GDM1 (cell line): ENCODE measurements at places on chromosomes 6 and 20.

- DNase-seq, result no peak
Measured at GRCh38 chr20:61765871-61766654, 299.6 kb downstream of the TAF4 start.

GRCh38 chr20:12321736-12322135, 404.0 kb downstream of the BTBD3 start:
- DNase-seq, result no peak

- no peak for DNase-seq
Measured at GRCh38 chr6:38792356-38792755, 77.2 kb downstream of the DNAH8 start.

GRCh38 chr20:50567860-50568548, 57.8 kb downstream of the PTPN1 start:
- no peak for DNase-seq

DNA sequence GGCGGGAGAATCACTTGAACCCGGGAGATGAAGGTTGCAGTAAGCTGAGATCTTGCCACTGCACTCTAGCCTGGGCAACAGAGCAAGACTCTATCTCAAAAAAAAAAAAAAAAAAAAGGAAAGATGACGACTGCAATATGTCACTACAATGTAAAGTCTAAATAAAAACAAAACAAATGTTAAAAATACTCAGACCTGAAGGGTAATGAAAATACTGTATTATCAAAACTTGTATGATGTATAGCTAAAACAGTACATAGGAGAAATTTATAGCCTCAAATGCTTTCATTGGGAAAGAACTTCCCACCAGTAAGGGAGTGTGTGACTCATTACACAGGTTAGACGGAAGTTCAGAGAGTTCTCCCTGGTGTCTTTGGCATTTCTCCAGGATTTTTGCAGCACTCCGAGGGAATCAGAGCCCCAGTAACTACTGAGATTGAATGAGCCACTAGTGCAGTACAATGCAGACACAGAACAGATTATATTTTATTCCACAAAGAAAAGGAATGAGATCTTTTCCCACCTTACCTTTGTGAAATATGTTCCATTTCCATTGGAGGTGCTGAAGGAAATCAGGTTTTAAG, 12.5 kb upstream of the RALGAPB start:
- DNase-seq, result no peak

GRCh38 chr6:113120224-113120581, 736.9 kb upstream of the MARCKS start:
- no peak for DNase-seq

DNA sequence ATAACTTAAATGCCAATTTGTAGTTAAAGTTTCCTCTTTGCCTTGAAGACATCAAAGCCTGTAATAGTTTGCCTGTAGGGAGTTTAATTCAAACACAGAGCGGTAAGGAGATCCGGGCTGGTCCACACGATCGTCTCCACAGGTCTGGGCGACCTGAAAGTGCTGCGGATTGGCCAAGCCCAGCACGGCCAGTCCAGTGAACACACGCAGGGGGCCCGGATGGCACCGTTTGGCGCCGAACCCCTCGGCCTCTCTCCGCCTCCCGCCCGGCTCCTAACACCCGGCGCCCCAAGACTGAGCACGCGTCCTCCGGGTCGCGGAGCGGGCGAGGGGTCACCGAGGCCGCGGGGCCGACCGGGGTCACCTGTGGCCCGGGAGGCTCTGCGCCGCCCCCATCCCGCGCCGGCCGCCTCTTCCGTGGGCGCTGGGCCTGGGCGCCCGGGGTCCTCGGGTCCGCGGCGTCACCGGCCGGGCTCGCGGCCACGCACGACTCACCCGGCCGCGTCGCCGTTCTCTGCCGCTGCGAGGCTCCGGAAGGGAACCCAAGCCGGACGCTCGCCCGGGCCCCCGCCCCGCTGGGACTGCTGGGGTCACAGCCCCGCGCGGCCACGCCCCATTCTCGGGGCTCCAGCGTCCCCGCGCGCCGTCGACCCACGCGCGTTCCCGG, 481 bp downstream of the SERPINB6 start:
- DNase-seq, result peak; percentile 62

DNA sequence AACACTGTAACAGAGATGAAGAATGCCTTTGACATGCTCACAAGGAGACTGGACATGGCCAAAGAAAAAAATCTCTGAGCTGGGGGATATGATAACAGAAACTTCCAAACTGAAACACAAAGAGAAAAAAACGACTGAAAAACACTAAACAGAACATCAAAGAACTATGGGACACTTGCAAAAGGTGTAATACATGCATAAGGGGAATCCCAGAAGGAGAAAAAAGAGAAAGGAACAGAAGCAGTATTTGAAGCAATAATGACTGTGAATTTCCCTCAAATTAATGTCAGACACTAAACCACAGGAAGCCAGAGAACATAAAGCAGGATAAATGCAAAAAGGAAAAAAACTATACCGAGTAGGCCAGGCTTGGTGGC, 117.4 kb upstream of the ARID1B start:
- no peak for DNase-seq

- no peak for DNase-seq
Measured at GRCh38 chr6:138970856-138971425, 17.1 kb downstream of the REPS1 start.

GRCh38 chr20:53343448-53343847, 250.2 kb downstream of the ZNF217 start:
- DNase-seq, result no peak

DNA sequence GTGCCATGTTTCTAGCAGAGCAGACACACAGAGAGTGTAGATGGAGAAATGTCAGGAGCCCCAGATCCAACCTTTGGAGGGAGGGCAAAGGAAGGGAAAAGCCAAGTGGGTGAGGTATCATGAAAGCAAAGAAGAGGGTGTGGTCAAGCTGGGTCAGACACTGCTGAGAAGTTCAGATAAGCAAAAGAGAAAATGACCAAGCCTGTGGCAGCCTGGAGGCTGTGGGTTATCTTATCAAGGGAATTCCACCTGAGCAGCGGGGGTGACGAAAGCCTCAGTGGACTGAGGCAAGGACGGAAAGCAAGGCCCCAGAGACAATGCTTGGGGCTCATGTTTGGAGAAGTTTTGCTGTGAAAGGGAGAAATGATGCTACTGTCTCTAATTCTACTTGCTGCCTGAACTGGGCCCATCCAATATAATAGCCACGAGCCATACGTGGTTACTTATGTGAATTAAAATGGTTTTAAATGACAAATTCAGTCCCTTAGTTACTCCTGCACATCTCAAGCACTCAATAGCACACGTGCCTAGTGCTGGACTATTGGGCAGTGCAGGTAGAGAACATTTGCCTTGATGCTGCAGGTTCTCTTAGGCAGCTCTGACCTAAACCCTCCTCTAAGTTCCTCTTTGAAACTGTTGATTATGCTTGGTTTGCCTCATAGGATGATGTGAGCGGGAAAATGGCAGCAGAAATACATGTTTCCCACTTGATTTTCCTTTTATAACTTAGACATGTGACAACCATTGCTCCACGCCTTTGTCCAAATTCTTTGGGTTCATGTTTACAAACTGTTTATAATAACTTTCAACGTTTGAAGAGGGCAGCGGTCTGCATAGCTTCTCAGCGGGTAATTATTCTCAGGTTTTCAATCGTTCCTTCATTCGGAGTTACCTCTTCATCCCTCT, 63.7 kb downstream of the SLC22A23 start:
- no peak for DNase-seq

DNA sequence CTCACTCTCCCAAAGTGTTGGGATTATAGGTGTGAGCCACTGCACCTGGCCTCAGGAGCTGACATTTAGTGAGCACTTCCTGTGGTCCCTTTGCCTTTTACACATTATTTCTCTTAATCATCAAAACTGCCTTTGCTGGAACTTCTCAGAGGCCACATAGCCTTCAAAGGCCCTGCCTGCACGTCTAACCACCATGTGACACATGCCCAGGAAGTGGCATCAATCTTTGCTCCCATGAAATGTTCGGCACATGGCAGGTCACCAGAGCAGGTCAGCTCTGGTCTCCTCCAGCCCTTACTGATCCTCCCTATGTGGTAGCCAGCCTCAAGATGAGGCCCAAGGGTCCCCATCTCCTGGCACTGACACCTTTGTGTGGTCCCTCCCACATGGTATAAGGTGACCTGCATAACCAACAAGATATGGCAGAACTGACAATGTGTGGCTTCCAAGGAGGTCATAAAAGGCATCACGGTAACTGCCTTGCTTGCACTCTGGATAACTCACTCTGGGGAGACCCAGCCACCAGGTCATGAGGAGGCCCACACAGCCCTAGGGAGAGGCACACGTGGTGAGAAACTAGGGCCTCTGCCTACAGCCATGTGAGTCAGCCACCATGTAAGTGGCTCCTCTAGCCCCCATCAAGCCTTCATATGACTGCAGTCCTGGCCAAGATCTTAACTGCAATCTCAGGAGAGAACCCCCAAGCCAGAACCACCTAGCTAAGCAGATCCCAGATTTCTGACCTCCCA, 28.8 kb upstream of the HMGA1 start:
- DNase-seq, result no peak

DNA sequence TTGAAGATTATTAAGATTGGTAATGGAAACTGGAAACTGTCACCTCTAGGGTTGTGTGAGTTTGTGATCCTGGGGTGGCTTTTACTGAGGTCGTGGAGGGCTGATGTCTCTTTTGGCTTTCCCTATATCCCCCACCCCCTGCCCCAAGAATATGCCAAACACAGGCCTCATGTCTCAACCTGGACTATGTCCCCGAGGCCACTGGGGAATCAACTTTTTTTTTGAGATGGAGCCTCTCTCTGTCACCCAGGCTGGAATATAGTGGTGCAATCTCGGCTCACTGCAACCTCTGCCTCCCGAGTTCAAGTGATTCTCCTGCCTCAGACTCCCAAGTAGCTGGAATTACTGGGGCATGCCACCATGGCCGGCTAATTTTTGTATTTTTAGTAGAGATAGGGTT, 83.3 kb upstream of the RALGAPA2 start:
- DNase-seq, result no peak
